Hematopoietic multipotent progenitor cell treated with erythropoietin and hydrocortisone succinate and interleukin-3 and kit ligand, for 4 days (in vitro differentiated cells): ENCODE measurements at places on chromosomes 2 and 18.

DNA sequence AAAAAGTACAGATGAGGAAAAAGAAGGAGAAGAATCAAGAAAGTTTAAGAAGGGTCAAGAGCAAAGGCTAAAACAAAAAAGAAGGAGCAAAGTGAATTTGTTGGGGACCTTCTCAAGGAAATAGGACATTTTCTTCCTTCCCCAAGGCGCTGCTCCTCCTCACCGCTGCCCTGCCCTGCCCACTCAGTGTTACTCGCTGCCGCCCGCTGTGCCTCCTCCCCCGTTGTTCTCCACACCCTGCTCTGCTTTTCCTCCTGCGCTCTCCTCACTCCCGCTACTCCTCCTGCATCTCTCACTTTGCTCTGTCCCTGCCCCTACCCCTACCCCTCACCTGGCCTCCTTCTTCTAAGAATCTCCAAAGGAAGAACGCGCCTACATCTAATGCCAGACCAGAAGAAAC is 50.7 kb downstream of the ID2 start:
- no peak for DNase-seq

GRCh38 chr18:48342125-48342524 is 67.1 kb downstream of the ZBTB7C start:
- no peak for DNase-seq

GRCh38 chr2:20925265-20925889 is 102.5 kb upstream of the LDAH start:
- DNase-seq = peak; percentile 22

DNA sequence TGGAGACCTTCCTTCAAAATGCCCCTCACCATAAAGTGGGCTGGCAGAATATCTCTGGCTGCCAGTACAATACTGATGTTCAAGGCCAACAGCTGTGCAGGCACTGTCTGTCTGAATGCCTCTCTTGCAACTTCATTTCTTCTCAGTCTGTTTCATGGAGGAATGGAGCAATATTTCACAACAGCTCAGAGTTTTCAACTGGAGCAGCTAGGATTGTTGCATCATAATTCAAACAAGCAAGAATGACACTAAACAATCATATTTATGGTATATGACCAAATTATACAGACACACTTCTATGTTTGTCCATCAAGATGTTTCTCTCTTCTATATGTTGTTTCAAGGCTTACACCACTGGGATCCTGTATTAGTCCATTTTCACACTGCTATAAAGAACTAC is 444.2 kb downstream of the LRATD1 start:
- no peak for DNase-seq
